Thoracic aorta endothelial cell (primary cell): ENCODE measurements at places on chromosomes 3 and 15. TPM values are rescaled to one million over a fixed set of nuclear protein-coding genes. Genes with fewer than 3 reads are reported as not detected.

TMEM207 gene
- total RNA-seq, result not detected in 2 replicates

EFCAB12 gene
- under 0.01 and 0.07 TPM in 2 replicates for total RNA-seq

TTC23 gene
- 23.8 and 32.4 TPM in 2 replicates for total RNA-seq

GP9 gene
- total RNA-seq, result not detected in 2 replicates

TRIM42 gene
- not detected in 2 replicates for total RNA-seq

RTP2 gene
- not detected in 2 replicates for total RNA-seq

LMAN1L gene
- under 0.01 and 0.07 TPM in 2 replicates for total RNA-seq

IL20RB gene
- total RNA-seq, result 0.40 and 2.7 TPM in 2 replicates

VILL gene
- total RNA-seq, result 5.3 and 6.9 TPM in 2 replicates

P3H2 gene
- total RNA-seq, result 0.79 and 2.7 TPM in 2 replicates

MGLL gene
- total RNA-seq, result 66.0 and 68.4 TPM in 2 replicates

SPESP1 gene
- 2.1 and 3.4 TPM in 2 replicates for total RNA-seq

TAGLN3 gene
- 0.40 TPM in 1 of 2 replicates, not detected in the other for total RNA-seq

CCDC54 gene
- not detected in 2 replicates for total RNA-seq

GP5 gene
- total RNA-seq, result 0.14 TPM in 1 of 2 replicates, not detected in the other

MCCC1 gene
- 18.6 and 20.4 TPM in 2 replicates for total RNA-seq

TMEM108 gene
- 0.27 and 0.29 TPM in 2 replicates for total RNA-seq

CCDC71 gene
- 18.4 and 22.1 TPM in 2 replicates for total RNA-seq

CPA3 gene
- 13.7 and 16.1 TPM in 2 replicates for total RNA-seq

ZNF80 gene
- total RNA-seq, result not detected in 2 replicates

CYP1A1 gene
- total RNA-seq, result 0.93 and 4.5 TPM in 2 replicates

GRIP2 gene
- 0.14 TPM in 1 of 2 replicates, not detected in the other for total RNA-seq

AHSG gene
- not detected in 2 replicates for total RNA-seq

CCDC80 gene
- 8.0 and 9.2 TPM in 2 replicates for total RNA-seq

C3orf85 gene
- total RNA-seq, result not detected in 2 replicates

SPRED1 gene
- total RNA-seq, result 36.7 and 39.6 TPM in 2 replicates

CLRN1 gene
- not detected in 2 replicates for total RNA-seq
